IMR-90 (cell line): ENCODE measurements at places on chromosomes 7 and 10. TPM values are rescaled to one million over a fixed set of nuclear protein-coding genes. Genes with fewer than 3 reads are reported as not detected.

DNA sequence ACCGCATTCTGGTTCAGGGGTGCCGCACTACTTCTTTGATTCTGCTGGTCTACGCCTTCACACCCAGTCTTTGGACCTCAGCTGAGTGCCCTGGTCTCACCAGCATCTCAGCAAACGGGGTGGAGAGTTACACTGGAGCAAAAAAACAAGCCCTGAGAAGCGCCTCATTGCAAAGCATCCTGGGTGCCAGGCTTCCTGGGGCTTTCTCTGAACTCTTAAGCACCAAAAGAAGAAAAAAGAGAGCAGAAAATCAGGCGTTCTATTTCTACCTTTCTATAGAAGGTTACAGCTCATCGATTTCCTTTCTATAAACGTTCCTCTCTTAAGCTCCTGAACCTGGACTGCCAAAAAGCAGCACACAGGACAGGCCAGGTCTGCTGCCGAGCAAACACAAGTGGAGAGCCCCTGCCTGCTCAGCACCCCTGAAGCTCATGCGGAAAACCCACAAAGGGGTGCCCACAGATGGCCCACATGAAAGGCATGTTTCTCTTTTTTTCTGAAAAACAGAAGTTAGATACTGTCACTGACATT, 217.9 kb downstream of the SFMBT2 start:
- DNase-seq, result no peak
- H3K4me3 ChIP-seq, result no peak overlapping the region
- H3K36me3 ChIP-seq, result no peaks in the 10 kb centered on the region; the same call in 1 of the 2 replicates
- H3K27me3 ChIP-seq, result no peaks in the 10 kb centered on the region

FAM24B gene
- total RNA-seq, result 1.6 and 2.2 TPM in 2 replicates

MAP3K8 gene
- 1.8 and 3.9 TPM in 2 replicates for total RNA-seq

- H3K4me3 ChIP-seq, result no peak overlapping the region
- DNase-seq, result no peak
- H3K27me3 ChIP-seq, result no peaks in the 10 kb centered on the region
- H3K27ac ChIP-seq, result no peak overlapping the region
- no peaks in the 10 kb centered on the region for H3K36me3 ChIP-seq
Observed at GRCh38 chr10:51124852-51125251, 50.6 kb downstream of the PRKG1 start.

GRCh38 chr7:92076509-92076908, 57.8 kb downstream of the CYP51A1 start:
- DNase-seq, result no peak
- no peaks in the 10 kb centered on the region for H3K4me1 ChIP-seq
- peaks cover 10% of the 10 kb centered on the region; the same call in 1 of the 2 replicates for H3K36me3 ChIP-seq
- no peak overlapping the region for H3K4me3 ChIP-seq
- H3K27ac ChIP-seq, result no peak overlapping the region

CAMK1D gene
- total RNA-seq, result 4.2 and 5.0 TPM in 2 replicates

DNA sequence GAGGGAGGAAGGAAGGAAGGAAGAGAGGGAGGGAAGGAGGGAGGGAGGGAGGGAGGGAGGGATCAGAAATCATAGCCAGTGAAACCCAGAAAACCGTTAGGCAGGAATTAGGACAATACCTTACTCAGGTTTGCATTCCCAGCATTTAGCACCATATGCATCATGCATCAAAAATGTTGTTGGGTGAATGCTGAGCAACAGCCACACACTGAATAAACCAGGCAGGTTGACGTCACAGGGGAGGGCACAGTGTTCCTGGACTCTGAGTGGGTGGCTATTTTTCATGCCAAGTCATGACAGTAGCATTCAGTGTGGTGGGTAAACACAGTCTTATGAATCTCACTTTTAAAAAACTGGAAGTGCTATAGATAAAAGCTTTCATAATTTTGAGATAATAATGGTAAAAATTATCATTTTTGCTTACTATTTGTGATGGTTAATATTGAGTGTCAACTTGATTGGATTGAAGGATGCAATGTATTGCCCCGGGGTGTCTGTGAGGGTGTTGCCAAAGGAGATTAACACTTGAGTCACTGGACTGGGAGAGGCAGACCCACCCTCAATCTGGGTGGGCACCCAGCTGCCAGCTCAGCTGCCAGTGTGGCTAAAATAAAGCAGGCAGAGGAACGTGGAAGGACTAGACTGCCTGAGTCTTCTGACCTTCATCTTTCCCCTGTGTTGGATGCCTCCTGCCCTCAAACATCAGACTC, 199.1 kb upstream of the PRKCQ start:
- peaks cover 10% of the 10 kb centered on the region; the same call in 1 of the 2 replicates for H3K4me1 ChIP-seq
- H3K27me3 ChIP-seq, result no peaks in the 10 kb centered on the region
- peak overlapping the region; percentile 64 for H3K27ac ChIP-seq
- peak; percentile 99 for DNase-seq

TDRD1 gene
- not detected in 2 replicates for total RNA-seq

DNA sequence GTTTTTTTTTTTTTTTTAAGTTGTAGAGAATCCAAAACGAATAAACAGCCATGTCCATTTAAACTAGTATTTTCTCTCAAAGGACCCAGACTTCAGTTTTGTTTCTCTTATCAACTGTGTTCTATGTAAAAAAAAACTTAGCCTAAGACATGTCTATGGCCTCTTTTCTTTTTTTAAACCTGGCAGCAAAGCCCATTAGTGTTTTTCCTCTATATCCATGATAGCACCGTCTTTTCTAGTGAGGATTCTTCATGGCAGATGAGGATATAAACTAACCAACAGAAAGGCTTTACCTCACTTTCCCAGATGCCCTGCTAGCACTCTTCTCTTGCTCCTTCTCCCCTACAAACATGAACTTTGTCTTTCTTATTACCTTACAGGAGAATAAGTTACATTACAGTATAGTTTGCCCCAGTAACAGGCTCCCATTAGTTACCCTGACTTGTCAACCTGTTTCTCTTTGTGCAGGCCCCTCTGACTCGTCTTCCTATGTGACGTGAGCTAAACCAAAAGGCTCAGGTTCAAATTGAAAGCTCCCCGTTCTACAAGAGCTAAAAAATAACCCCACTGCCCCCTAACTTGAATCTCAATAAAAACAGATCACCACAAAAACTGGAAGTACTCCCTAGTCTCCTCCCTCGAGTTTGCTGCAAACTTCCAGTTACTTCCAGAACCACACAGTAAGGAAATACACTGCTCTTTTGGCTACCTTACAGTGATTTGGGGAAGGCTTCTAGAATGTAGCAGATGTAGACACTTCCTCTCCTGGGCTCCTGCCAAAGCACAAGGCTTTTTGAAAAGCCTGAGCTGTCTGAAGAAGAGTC, 20.1 kb downstream of the P4HA1 start:
- H3K4me1 ChIP-seq, result peaks cover 5% of the 10 kb centered on the region; the same call in 1 of the 2 replicates
- H3K36me3 ChIP-seq, result peaks cover 14% of the 10 kb centered on the region
- no peaks in the 10 kb centered on the region for H3K27me3 ChIP-seq
- peak; percentile 85 for DNase-seq
- no peak overlapping the region for H3K4me3 ChIP-seq

LIPJ gene
- not detected in 2 replicates for total RNA-seq

COL1A2 gene
- 1,211 and 1,351 TPM in 2 replicates for total RNA-seq

GRCh38 chr7:6172224-6172909, 100.1 kb downstream of the CYTH3 start:
- no peak overlapping the region for H3K27ac ChIP-seq
- peaks cover 3% of the 10 kb centered on the region for H3K4me1 ChIP-seq
- no peaks in the 10 kb centered on the region for H3K27me3 ChIP-seq
- peak; percentile 59 for DNase-seq
- no peak overlapping the region for H3K4me3 ChIP-seq
- H3K36me3 ChIP-seq, result peaks cover 33% of the 10 kb centered on the region

DNA sequence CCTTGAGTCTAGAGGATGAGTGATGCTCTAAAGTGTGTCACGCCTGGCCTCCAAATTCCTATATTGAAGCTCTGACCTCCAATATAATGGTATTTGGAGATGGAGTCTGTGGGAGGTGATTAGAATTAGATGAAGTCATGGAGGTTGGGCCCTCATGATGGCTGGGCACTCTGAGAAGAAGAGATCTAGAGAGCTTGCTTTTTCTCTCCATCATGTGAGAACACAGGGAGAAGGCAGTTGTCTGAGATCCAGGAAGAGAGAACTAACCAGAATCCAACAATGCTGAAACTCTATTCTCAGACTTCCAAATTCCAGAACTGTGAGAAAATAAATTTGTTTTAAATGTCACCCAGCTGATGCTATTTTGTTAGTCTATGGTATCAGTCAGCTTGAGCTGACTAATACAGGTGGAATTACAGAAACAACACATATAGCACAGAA, 15.1 kb downstream of the RNF216 start:
- H3K4me3 ChIP-seq, result no peak overlapping the region
- no peaks in the 10 kb centered on the region; the same call in 1 of the 2 replicates for H3K36me3 ChIP-seq
- H3K4me1 ChIP-seq, result peaks cover 21% of the 10 kb centered on the region
- peak; percentile 81 for DNase-seq

PLEKHS1 gene
- total RNA-seq, result not detected in 2 replicates

IKZF1 gene
- not detected in 2 replicates for total RNA-seq

DNA sequence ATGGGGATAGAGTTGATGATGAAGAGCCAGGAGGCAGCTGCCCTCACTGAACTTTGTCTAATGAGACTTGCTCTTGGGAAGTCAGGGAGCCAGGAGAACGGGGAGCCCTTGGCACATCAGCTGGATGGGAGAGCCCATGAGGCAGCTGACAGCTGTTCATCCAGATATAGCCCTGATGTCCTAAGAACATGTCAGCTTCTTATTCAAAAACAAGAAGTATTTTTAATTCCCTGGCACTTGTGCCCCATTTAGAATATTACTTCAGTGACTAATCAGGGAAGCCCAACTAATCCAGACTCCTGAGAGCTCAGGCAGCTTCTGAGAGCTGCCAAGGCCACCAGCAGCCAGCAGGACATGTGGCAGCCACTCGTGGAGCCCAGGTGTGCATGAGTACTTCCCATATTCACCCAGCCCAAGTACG, 363.4 kb downstream of the GRID1 start:
- no peaks in the 10 kb centered on the region for H3K36me3 ChIP-seq
- no peak overlapping the region for H3K4me3 ChIP-seq
- no peak for DNase-seq
- no peak overlapping the region for H3K27ac ChIP-seq
- no peaks in the 10 kb centered on the region for H3K4me1 ChIP-seq

GIMAP4 gene
- not detected in 2 replicates for total RNA-seq

DNA sequence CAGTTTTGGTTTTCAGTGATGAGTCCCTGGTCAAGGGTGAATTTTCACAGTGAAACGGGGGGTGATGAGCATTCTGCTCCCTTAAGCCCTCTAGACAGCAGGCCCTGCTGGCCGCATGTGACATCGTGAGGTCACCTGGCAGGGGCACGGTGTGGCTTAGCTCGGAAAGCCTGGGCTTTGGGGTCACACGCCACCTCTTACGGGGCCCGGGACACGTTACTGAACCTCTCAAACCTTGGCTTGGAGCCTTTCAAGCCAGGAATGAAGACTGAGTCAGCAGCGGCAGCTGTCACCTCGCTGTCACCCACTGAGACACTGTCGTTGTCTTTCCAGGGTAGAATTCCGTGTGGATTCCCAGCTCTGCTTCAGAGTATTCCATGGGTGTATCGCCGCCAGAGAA, 4.1 kb downstream of the GET4 start:
- H3K4me1 ChIP-seq, result peaks cover 4% of the 10 kb centered on the region
- no peak overlapping the region for H3K4me3 ChIP-seq
- H3K27me3 ChIP-seq, result no peaks in the 10 kb centered on the region
- H3K36me3 ChIP-seq, result peaks cover 6% of the 10 kb centered on the region
- DNase-seq, result no peak

DNA sequence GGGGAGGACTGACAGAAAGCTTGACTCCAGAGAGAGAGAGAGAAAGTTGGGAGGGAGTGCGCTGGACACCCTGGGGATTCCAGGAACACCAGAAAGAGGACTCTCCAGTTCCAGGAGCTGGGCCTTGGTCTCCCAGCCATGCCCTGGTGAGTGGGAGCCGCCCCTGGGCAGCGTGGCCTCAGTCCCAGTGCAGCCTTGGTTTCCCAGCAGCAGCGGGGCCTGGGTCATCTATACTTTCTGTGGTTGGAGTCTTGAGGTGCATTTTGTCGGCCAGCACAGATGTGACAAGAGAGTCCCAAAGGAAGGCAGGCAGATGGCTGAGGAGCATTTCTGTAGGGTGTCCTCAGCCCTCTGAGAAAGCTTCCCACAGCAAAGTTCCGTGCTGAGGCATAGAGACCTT, 334.7 kb upstream of the ZNF32 start:
- peaks cover 3% of the 10 kb centered on the region; the same call in 1 of the 2 replicates for H3K27me3 ChIP-seq
- no peak for DNase-seq
- H3K27ac ChIP-seq, result no peak overlapping the region
- H3K4me3 ChIP-seq, result no peak overlapping the region
- no peaks in the 10 kb centered on the region for H3K36me3 ChIP-seq

MET gene
- 68.0 and 84.6 TPM in 2 replicates for total RNA-seq

- peak; percentile 92 for DNase-seq
- no peaks in the 10 kb centered on the region for H3K36me3 ChIP-seq
- peaks cover 24% of the 10 kb centered on the region for H3K4me1 ChIP-seq
- H3K4me3 ChIP-seq, result peak overlapping the region; percentile 54
Observed at GRCh38 chr10:6141296-6142151, 52.7 kb downstream of the RBM17 start.

TMEM270 gene
- not detected in 2 replicates for total RNA-seq

DNA sequence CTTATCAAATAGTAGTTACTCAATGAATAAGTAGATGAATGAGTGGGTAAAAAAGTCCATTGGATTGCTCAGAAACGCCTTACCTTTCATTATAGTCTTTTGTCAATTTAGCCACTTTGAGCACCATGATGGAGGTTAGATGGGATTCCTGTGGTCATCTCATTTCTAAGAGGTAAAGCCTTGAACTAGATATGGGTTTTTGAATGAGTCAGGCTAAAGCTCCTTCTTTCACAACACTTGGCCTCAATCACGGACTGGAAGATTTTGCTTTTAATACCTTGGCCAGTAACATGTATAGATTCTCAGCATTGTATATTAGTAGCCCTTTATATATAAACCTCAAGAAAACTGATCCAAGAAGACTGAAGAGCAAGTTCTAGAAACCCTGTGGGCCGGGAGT, 99.7 kb upstream of the CCDC6 start:
- no peak overlapping the region for H3K27ac ChIP-seq
- H3K36me3 ChIP-seq, result no peaks in the 10 kb centered on the region
- no peak overlapping the region for H3K4me3 ChIP-seq
- H3K4me1 ChIP-seq, result no peaks in the 10 kb centered on the region

GRCh38 chr7:19215412-19215811, 70.2 kb upstream of the FERD3L start:
- H3K27me3 ChIP-seq, result no peaks in the 10 kb centered on the region
- H3K36me3 ChIP-seq, result no peaks in the 10 kb centered on the region
- H3K4me3 ChIP-seq, result no peak overlapping the region
- peak; percentile 88 for DNase-seq
- H3K27ac ChIP-seq, result no peak overlapping the region
- no peaks in the 10 kb centered on the region; the same call in 1 of the 2 replicates for H3K4me1 ChIP-seq

FAM171A1 gene
- total RNA-seq, result 20.3 and 26.1 TPM in 2 replicates

GRCh38 chr10:117500456-117500855, 42.1 kb upstream of the EMX2 start:
- DNase-seq, result no peak
- no peaks in the 10 kb centered on the region; the same call in 1 of the 2 replicates for H3K27me3 ChIP-seq
- no peaks in the 10 kb centered on the region for H3K4me1 ChIP-seq
- no peaks in the 10 kb centered on the region for H3K36me3 ChIP-seq
